Stimulated activated effector memory CD8-positive, alpha-beta T cell treated with anti-CD3 and anti-CD28 coated beads, Interleukin-12 subunit alpha, Interleukin-12 subunit beta, amount 100 ng/mL, for 72 hours (primary cell): ENCODE measurements at places on chromosomes 2 and 18.

GRCh38 chr2:5668682-5669250 lies 23.4 kb upstream of the SOX11 start:
- DNase-seq, result no peak

- DNase-seq, result no peak
These were observed 86.9 kb upstream of the ARL5A start for GRCh38 chr2:151914989-151915628.

GRCh38 chr2:179049203-179049545 lies 763 bp downstream of the CCDC141 start:
- DNase-seq, result no peak

DNA sequence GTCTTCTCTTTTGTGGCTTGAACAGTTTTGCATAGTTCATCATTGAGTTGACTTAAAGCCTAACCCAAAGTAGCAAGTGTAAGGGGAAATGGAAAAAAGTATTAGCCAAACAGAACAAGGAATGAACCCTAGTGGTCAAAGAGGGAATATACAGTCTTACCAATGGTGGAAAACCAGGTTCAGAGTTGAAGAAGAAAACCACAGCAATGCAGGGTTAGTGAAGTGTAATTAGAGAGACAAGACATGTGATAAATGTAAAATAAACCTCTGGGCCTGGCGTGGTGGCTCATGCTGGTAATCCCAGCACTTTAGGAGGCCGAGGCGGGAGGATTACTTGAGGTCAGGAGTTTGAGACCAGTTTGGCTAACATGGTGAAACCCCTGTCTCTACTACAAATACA lies 2.4 kb downstream of the TTN start:
- DNase-seq, result no peak

DNA sequence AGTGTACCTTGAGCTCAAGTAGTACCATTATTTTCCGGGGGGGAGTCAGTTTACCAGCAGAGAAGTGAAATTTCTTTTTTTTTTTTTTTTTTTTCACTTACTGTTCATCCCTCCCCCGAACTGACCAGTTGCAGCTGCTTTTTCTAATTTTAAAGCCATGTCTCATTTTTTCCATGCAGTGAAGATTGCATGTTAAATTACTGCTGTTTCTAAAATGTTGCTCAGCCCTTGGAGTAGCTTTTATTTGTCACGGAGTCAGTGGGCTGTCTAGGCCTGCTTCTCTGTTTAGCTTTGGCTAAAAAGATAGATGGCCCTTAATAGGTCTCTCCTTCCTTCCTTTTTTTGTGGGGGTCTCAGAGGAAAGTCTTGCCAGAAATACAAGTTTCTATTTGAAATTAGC lies 70.2 kb downstream of the NGEF start:
- DNase-seq, result no peak

DNA sequence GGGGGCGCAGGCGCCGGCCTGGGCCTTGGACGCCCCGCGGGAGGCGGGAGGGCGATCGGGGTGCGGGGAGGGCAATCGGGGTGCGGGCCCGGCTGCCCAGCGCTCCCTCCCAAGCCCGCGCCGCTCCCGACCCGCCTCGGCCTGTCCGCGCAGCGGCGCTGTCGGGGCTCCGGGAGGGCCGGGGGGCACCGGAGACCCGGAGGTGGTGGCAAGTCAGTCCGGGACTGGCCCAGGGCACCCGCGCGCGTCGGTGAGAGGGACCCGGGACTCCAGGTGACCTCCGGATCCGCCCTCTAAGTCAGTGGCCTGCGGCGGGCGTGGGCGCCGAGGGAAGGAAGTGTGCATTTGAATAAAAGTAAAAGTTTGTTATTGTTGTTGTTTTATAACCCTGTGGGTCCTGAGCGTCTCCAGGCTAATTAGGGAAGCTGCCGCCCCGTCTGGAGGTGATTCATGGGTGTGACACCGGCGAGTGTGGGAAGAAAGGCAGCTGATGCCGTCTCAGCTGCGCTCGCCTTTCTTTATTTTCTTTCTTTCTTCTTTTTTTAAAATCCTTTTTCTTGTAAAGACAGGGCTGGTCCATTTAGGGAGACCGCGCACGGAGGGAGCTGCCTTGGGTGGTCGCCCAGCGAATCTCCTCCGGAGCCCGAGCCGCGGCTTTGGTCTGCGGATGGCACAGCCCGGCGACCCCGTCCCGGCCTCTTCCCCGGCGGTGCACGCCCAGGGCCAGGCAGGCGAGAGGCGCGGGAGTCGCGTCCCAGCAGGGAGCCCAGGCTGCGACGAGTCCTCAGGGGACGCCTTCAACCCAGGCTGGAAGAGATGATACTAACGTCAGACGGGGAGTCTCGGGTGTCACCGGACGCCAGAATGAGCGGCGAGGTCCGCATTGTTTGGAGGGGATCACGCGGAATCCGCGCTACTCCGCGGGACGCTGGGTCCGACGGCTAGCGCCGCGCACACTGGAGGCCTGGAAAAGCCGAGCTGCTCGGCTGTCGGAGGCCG lies 627 bp upstream of the CRACDL start:
- no peak for DNase-seq

GRCh38 chr2:55161295-55162210 lies 70.5 kb downstream of the CLHC1 start:
- no peak for DNase-seq
